Activated CD8-positive, alpha-beta T cell treated with anti-CD3 and anti-CD28 coated beads, Interleukin-2, amount 10 ng/mL, durations not matched to agents 7 days and 5 days (primary cell): ENCODE measurements at places on chromosomes 6 and 20. TPM values are rescaled to one million over a fixed set of nuclear protein-coding genes. Genes with fewer than 3 reads are reported as not detected.

Gene TAGAP
- total RNA-seq = 67.0 TPM

- H3K27ac ChIP-seq = no peak overlapping the region
- no peak overlapping the region for H3K4me3 ChIP-seq
- no peaks in the 10 kb centered on the region for H3K27me3 ChIP-seq
Measured at GRCh38 chr20:10259166-10259565, 40.5 kb downstream of the SNAP25 start.

GRCh38 chr6:74115674-74116073 is 419.7 kb downstream of the CD109 start:
- no peak for DNase-seq
- H3K36me3 ChIP-seq = no peaks in the 10 kb centered on the region
- no peaks in the 10 kb centered on the region for H3K27me3 ChIP-seq

DNA sequence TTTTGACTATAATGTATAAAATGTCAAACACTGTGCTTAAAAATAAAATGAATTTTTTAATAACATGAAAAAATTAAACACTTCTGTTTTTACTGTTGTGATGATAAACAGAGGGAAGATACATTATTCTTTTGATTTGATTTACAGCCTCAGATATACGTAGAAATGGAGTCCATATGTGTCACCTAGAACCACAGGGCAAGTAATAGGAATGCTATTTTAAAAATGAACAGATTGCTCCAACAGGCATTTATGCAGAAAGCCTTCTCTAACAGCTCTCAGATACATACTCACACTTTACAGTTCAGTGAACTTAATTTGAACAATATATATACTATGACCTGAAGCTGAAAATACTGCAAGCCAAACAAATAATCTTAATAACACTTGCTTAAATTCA is 1551.0 kb downstream of the GRIK2 start:
- H3K27me3 ChIP-seq = no peaks in the 10 kb centered on the region
- H3K4me3 ChIP-seq = no peak overlapping the region
- DNase-seq = no peak
